ENCODE measurements at places on chromosomes 5 and 9. TPM values are rescaled to one million over a fixed set of nuclear protein-coding genes. Genes with fewer than 3 reads are reported as not detected.

DNA sequence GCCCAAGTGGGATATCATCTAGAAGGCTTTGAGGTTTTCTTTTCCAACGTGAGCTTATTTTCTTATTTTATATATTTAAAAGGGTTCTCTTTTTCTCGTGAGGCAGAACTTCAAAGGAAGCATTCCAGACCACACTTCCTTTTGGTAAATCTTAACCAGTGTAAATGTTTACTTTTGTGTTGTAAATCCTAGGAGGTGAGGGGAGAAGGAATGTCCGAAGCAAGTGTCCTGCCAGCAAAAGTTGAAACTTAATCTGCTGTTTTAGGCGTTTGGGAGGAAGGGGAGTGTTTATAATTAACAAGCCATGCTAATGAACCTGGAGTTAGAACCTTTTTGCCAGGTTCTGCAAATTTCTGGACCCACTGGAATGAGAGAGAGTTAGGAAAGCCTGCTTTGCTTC, 37.9 kb downstream of the WWC1 start:
- no peak overlapping the region for H3K27ac ChIP-seq
- DNase-seq: no peak
- H3K36me3 ChIP-seq: no peaks in the 10 kb centered on the region
- H3K4me3 ChIP-seq: no peak overlapping the region
- H3K4me1 ChIP-seq: no peaks in the 10 kb centered on the region

GRCh38 chr5:124831687-124832240, 85.3 kb upstream of the ZNF608 start:
- H3K4me3 ChIP-seq: no peak overlapping the region
- no peaks in the 10 kb centered on the region for H3K36me3 ChIP-seq
- DNase-seq: no peak
- H3K27me3 ChIP-seq: no peaks in the 10 kb centered on the region
- H3K27ac ChIP-seq: no peak overlapping the region

GRCh38 chr9:38030658-38031057, 38.4 kb downstream of the SHB start:
- DNase-seq: no peak
- no peak overlapping the region for H3K27ac ChIP-seq
- no peaks in the 10 kb centered on the region for H3K36me3 ChIP-seq
- H3K4me1 ChIP-seq: peaks cover 46% of the 10 kb centered on the region
- no peaks in the 10 kb centered on the region for H3K27me3 ChIP-seq

DNA sequence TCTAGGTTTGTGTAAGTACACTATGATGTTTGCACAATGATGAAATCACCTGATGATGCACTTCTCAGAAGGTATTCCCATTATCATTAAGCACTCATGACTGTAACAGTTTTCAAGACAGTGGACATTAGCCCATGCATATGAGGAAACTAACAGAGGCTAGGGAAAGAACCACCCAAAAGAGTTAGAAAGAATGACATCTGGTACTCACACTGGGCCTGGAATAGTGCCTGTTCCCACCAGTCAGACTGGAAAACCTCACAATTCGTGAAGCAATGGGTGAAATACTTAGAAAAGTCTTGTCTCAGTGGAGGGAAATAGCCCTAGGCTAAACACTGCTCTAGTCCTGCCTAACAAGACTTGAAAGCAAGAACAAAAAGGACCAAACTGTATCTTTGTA, 117.4 kb upstream of the GDNF start:
- H3K27ac ChIP-seq: no peak overlapping the region
- H3K4me3 ChIP-seq: no peak overlapping the region
- H3K27me3 ChIP-seq: no peaks in the 10 kb centered on the region
- no peaks in the 10 kb centered on the region for H3K36me3 ChIP-seq

DNA sequence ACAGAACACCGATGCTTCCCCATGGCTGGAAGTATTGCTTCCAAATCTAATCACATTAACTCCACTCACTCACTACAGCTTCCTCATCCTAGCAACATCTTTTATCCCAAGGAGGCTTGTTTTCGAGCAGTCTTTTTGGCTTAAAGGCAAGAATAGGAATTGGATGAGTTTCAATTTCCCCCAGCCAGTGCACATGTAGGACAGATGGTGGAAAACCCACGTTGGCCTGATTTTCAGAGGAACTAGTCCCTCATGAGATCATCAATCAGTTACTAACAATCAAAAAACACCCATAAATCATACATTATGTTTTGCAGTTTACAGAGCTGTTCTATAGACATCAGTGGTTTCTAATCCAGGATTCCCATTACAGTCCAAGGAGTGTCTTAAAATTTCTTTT, 48.5 kb upstream of the AGXT2 start:
- H3K27ac ChIP-seq: no peak overlapping the region
- no peak for DNase-seq
- no peaks in the 10 kb centered on the region for H3K36me3 ChIP-seq
- no peak overlapping the region for H3K4me3 ChIP-seq
- no peaks in the 10 kb centered on the region for H3K4me1 ChIP-seq

DNA sequence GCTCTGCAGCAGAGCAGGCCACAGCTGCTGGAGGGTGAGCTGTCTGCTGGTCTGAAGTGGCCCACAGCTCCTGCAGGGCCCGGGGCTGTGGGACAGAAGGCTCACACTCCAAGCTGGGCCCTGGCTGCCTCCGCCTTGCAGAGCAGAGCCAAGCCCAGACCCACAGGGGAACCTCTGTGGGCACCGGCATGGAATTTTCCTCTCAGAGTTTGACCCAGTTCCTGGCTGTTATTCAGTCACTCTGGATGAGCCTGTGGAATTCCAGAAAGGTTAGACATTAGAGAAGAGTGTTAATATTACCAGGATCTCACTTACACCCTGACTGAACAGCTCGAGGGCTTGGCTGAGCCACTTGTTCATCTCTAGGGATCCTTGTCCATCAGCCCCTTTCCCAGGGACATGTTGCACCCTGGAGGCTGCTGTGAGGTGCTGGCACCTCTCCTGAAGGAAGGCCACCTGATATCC, 17.5 kb downstream of the IL9 start:
- H3K27me3 ChIP-seq: peaks cover 4% of the 10 kb centered on the region
- no peaks in the 10 kb centered on the region for H3K4me1 ChIP-seq
- no peak overlapping the region for H3K27ac ChIP-seq
- no peak for DNase-seq
- H3K36me3 ChIP-seq: no peaks in the 10 kb centered on the region

DNA sequence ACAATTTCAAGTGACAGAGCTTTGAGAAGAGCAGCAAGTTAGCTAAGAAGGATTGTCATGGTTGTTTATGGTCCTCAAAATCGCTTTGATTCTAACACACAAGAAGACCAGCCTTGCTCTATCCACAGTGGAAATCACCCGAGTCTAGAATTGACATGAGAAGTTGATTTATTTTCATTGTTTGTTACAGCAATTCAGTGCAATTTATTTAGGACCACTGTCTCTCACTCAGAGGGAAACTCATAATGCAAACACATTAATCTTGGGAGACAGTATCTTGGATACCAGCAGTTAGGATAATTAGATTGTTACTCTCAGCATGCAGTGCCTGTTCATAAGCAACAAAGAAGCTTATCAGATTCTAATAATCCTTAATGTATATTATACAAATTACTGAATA, 498.9 kb downstream of the NTRK2 start:
- no peak overlapping the region for H3K4me3 ChIP-seq
- H3K4me1 ChIP-seq: no peaks in the 10 kb centered on the region
- DNase-seq: no peak
- H3K27me3 ChIP-seq: no peaks in the 10 kb centered on the region

Gene GABRG2
- 0.05 TPM for total RNA-seq

Gene DAB2
- total RNA-seq: 17.7 TPM

All from thymus (tissue), 14 donors.